ENCODE measurements at places on chromosomes 4 and X.

- no peak for DNase-seq
These were observed 29.3 kb upstream of the FAM47C start for GRCh38 chrX:36978886-36979285.

DNA sequence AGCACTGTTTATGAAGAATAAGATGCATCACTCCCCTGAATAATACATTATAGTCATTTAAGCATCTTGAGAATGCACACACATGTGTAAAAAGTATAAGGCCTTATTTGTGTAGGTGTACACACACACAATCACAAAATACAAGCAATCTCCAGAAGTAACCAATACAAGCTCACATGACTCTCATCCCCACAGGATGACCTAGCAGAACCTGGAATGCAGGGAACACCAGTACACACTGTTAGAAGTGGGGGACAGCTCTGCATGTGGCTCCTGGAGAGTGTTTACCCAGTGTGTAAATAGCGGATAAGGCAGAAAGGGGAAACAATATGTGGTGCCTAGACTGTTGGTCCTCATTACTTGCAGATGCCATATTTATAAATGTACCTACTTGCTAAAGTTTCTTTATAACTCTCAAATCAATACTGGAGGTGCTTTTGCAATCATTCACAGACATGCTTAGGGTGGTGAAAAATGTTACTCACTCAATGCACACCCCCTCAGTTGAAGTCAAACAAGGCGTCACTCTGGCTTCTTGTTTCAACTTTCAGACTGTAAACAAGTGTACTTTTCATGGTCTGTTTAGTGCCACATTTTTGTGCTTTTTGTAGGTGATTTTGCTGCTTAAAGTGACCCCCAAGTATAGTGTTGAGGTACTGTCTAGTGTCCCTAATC, 73.1 kb downstream of the MAGEB17 start:
- no peak for DNase-seq

DNA sequence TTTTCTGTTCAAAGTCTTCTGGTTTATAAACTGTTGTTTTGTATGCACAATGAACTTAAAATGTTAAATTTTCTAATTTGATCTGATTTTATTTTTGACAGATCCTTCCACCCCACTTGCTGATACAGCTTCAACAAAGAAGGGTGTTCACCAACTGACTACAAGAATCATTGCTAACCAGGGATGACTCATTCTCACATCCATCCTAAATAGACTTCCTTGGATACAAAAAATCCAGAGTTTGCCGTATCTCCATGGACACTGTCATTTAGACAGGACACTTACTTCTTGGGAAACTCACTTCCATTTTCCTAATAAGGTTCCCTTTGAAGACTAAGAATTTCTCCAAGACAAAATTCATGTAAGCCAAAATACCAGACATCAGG, 111.6 kb upstream of the NWD2 start:
- no peak for DNase-seq

GRCh38 chrX:37905436-37906147, 58.2 kb upstream of the DYNLT3 start:
- no peak for DNase-seq

All from stimulated activated CD4-positive, alpha-beta T cell treated with anti-CD3 and anti-CD28 coated beads, Interleukin-4, amount 100 ng/mL, for 48 hours (primary cell).